Non-pigmented ciliary epithelial cell (primary cell): ENCODE measurements at places on chromosomes 12 and 14.
A peak's percentile ranks its signal among the peaks of the same experiment; 100 is the strongest.

DNA sequence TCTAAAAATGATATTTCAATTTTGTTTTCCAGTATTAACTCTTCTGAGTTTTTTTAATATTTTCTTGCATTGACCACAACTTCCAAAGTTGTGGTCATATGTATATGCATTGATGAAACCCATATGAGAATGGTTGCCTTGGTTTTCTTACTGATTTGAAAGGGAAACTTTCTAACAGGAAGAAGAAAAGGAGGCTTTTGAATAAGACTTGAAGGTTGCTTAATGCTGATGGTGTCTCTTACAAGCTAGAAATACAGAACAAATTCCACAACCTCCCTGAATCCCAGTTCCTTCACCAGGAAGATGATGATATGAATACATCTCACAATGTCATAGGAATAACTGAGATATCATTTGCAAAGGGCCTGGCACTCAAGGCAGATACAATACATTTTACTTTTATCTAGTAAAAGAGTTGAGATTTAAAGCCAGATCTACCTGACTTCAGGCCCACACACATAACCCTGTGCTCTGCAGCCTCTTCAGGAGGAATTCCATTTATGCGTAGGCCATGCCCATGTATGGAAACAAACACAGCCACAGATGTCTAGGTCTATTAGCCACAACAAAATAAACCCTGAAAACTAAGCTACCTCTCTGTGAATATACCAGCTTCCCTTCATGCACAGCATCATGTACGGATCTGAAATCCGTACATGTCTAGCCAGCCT, 165.4 kb upstream of the PLEKHG7 start:
- no peak for DNase-seq

DNA sequence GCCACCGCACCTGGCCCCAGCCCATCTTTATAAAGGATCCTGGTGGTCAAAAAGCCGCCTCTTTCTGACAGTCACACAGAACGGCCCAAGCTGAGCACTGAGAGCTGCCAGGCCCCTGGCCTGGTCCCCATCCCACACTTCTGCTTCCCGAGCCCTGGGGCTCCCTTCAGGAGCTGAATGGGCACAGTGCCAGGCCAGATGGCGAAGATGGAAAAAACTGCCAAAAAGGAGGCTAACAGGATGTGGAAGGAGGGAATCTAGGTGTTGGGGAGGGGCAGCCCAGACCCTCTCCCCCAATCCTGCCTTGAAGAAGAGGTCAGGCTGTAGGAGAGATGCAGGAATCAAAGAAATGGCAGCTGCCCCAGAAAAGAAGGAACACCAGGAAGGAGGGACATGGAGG, 5.0 kb downstream of the LPAR5 start:
- DNase-seq, result no peak

- DNase-seq, result no peak
These were observed 3.5 kb upstream of the SCNN1A start for GRCh38 chr12:6378709-6379472.

DNA sequence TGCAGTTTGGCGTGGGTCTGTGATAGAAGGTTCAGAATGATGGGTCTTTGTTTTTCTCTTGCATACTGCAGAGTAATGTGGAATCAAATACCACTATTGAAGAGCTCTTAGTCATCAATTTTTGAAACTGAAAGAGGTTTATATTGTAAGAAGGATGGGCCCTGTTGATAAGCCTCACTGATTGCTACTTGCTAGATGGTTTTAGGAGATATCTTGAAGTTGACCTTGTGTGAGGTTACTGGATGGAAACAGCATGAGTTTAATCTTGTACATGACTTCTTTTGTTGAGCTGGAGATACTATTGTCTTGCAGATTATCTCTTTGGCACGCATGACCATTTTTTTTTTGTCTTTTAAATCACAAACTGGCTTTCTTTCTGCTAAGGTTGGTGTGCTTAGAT, 13.8 kb downstream of the BICD1 start:
- no peak for DNase-seq

DNA sequence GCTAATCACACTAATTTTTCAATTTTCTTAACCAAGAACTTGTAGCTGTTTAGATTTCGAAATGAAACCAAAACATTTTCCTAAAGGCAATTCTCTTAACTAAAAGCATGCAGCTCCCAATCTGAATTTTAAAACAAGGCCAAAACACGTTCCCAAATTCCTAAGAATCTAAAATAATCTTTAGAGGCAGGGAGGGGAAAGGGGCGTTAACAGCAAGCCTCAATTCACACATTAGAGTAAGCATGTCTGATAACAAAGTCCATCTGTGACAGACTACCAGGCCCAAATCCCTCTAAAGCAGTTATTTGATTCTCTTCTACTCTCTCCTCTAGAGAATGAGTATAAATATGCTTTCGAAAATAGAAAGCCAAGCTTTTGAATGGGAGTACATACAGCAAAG, 754 bp downstream of the ATG14 start:
- no peak for DNase-seq

DNA sequence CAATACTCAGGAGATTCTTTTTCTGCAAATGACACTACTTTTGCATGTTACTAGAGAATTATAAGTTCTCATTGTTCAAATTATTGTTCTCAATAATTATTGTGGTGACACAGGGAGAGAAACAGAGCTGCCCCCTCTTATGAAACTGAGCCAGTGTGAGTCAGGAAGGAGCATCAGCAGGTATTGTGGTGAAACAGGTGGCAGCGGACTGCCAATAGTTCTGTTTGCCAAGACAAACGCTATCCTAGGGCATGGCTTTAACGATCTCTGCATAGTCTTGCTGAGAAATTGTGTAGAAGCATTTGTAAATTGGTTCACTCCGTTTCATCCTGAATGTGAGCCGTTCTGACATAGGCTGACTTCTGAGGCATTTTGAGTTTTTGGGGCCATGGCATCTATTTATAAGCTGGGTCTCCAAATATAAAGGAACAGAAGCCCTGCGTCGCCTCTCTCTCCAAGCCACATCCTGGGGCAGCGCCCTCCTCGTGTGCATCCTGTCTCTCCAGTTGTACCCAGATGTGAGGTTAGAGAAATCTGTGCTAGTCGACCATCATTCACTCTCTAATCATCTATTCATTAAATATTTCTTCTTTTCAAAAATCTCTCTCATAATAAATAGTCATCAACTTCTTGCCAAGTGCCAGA, 15.8 kb upstream of the PPP4R4 start:
- DNase-seq, result no peak

DNA sequence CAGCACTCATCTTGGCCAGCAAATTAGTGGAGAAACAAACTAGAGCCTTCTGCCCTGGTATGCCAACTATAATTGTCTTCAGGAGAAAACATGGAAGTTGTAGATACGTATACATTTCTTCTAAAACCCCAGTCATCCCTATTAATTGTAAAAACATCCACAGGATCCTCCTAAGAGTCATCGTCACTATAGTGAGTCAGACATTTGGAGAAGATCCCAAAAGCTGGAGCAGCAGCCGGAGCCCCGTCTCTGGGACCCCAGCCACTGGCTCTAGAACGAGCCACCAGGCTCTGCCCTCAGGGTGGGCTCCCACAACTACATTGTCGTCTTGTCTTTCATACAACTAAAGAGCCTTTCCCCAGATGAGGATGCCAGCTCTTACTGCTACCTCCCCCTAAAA, 15.5 kb downstream of the PRKAB1 start:
- DNase-seq, result no peak

DNA sequence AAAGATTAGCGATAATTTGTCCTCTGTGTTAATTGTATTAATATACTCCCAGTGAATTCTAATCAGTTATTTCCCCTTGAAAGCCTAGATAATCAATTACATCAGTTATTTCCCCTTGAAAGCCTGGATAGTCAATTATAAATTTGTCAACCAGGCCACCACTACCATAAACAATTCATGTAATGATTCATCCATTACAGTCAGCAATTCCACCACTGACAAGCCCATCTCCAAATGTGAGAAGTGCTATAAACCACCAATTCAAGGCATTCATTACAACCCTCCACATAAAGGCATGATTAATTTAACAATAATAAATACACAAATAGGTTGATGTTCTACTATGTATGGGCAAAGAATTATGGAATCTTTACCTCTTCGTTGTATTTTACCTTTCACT, 40.9 kb downstream of the INTS13 start:
- DNase-seq, result no peak

GRCh38 chr12:32198555-32198954, 91.9 kb downstream of the BICD1 start:
- DNase-seq, result no peak

DNA sequence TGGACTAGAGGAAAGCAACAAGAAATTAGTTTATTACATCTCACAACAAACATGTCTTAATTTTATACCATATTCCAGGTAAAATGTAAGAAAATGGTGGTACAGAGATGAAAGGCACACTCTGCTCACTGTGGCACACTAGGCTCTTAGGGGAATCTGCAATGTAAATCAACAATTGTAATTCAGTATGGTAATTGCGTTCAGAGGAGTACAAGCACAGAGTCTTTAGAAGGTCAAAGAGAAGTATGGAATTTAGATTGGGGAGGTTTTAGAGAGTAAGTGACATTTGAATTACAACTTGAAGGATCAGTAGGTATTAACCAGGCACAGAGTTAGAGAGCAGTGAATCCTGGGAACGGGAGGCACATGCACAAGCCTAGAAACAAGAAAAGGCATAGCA, 694.0 kb upstream of the USP15 start:
- no peak for DNase-seq

GRCh38 chr12:27521066-27521465, 2.9 kb upstream of the PPFIBP1 start:
- DNase-seq, result no peak

- no peak for DNase-seq
These were observed 6.5 kb upstream of the PPFIBP1 start for GRCh38 chr12:27517546-27517945.

DNA sequence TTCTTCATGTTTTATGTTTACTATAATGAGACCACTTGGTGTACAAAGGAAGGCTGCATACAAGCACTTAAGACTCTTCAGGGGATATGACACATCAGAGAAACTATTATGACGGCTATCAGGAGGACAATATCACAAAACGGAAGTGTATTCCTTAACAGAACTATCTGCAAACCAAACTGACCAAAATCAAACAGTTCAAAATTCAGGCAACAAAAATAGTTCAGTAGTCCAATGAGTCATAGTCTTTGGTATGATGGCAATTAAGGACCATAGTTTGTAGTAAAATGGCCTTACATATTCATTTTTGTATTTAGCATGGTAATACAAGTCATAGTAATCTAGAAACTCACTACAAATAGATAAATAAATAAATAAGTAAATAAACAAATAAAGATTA, 1638.7 kb upstream of the SEL1L start:
- DNase-seq, result peak; percentile 56

GRCh38 chr12:24134092-24134491, 184.6 kb upstream of the SOX5 start:
- no peak for DNase-seq

GRCh38 chr14:50823051-50823761, 7.8 kb downstream of the NIN start:
- no peak for DNase-seq

DNA sequence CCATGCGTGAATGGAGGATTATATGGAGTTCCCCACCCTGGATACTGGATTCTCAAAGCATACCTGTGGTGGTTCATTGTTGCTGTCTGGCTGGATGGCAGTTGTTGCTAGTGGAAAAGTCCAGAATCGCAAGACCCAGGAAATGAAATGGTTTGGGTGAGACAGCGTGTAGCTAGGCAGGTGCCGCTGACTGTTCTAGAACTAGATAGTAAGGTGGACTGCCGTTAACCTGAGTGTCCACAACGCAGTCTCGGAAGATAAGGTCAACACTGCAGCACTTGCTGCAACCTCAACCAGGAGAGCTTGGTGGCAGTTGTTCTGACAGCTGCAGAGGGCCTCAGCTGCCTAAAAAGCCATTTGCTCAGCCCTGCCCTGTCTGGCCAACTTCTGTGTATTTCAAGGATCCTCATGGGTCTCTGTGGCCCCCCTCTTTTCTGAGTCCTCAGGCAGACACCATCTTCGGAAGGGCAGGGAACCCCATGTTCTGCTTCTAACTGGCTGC, 15.5 kb upstream of the IRF2BPL start:
- no peak for DNase-seq

DNA sequence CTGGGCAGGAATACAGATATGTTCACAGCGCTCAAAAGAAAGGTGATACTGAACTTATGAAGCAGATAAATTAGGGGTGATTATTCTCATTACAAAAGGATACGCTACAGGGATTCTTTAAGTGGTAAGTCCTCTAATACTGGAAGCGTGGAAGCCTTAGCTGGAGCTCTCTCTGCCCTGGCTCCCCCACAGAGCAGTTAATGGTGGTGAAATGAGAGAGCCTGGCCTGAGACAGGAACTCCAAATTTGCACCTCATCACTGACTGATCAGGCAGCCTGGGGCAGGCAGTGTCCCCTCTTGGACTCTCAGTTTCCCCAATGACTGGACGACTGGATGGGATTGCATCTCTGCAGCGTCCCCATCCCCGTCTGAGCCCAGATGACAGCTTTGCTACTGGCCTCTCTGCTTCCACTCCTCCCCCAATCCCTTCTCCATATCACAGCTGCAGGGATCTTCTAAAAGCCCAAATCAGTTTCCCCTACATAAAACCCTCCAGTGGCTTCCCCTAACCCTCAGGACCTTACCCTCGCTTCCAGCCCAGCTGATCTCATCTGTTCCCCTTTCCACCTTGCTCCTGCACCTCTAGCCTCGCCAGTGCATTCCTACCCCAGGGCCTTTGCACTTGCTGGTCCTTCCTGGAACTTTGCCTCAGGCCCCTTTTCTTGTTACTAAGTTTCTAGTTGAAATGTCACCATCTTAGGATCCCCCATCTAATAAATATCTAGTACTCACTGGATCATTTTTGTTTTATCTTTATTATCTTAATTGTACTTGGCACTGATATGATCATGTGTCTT, 171.7 kb upstream of the LHX5 start:
- DNase-seq, result no peak

- peak; percentile 53 for DNase-seq
These were observed 41.1 kb downstream of the AREL1 start for GRCh38 chr14:74671789-74672188.

DNA sequence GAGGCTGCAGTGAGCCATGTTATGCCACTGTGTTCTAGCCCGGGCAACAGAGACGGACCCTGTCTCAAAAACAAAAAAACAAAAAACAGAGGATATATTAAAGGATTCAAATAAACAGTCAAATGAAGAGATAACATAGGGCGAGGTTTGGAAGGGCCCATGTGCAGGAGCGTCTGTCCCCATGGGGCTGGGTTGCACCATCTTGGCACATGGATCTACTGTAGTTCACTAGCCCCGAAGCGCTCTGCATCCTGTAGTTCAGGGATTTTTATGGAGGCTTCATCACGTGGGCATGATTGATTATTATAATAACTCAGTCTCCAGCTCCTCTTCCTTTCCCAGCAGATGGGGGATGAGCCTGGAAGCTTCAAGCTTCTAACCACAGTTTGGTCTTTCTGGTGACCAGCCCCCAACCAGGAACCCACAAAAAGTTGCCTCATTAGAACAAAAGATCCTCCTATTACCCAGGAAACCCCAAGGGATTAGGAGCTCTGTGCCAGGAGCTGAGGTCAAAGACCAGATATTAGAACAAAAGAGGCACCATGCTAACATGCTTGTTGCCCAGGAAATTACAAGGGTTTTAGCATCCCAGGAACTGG, 59.9 kb downstream of the HCAR2 start:
- no peak for DNase-seq
